Spinal cord (tissue), 10 donors: ENCODE measurements at places on chromosomes 13 and 19. TPM values are rescaled to one million over a fixed set of nuclear protein-coding genes. Genes with fewer than 3 reads are reported as not detected.
A peak's percentile ranks its signal among the peaks of the same experiment; 100 is the strongest.

DNA sequence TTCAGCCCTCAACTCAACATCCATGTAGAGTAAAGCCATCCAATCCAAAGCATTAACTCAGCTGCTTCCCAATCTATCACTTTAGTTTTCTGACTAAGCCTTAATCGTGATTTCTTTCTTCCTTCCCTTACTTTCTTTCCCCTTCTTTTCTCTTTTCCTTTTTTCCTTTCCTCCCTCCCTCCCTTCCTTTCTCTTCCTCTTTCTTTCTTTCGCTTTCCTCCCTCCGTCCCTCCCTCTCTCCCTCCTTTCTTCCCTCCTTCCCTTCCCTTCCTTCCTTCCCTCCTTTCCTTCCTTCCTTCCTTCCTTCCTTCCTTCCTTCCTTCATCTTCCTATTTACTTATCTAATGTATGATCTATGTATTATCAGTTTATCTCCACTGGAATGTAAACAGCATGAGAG is 71.2 kb downstream of the ERCC5 start:
- H3K36me3 ChIP-seq, result no peaks in the 10 kb centered on the region
- no peak overlapping the region for H3K4me3 ChIP-seq
- H3K27ac ChIP-seq, result no peak overlapping the region
- H3K27me3 ChIP-seq, result no peaks in the 10 kb centered on the region
- no peaks in the 10 kb centered on the region for H3K4me1 ChIP-seq

GRCh38 chr13:87426742-87427141 is 244.4 kb upstream of the SLITRK5 start:
- no peaks in the 10 kb centered on the region for H3K4me1 ChIP-seq
- no peaks in the 10 kb centered on the region for H3K36me3 ChIP-seq
- no peak overlapping the region for H3K27ac ChIP-seq
- no peak overlapping the region for H3K4me3 ChIP-seq
- no peaks in the 10 kb centered on the region for H3K27me3 ChIP-seq
- no peak for DNase-seq

DNA sequence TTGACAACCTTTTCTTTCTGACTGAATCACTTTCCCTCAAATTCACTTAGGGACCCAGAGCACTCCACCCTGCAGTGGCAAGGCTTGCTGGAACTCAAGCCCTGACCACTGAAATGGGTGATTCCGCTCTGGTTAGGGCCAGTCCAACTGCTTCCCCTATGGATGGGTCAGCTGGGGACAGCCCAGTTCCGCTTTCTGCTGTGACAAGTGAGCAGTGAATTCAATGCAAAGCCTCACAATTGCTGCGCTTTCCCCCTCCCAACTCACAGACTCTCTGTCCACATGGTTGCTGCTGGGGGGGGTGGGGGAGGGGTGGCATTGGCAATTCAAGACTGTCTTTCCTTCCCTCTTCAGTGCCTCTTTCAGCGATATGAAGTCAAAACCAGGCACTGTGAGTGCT is 18.7 kb downstream of the CD70 start:
- no peak overlapping the region for H3K27ac ChIP-seq
- H3K4me1 ChIP-seq, result no peaks in the 10 kb centered on the region
- H3K36me3 ChIP-seq, result no peaks in the 10 kb centered on the region
- no peak overlapping the region for H3K4me3 ChIP-seq

The YJU2 gene
- 12.5 TPM for total RNA-seq

DNA sequence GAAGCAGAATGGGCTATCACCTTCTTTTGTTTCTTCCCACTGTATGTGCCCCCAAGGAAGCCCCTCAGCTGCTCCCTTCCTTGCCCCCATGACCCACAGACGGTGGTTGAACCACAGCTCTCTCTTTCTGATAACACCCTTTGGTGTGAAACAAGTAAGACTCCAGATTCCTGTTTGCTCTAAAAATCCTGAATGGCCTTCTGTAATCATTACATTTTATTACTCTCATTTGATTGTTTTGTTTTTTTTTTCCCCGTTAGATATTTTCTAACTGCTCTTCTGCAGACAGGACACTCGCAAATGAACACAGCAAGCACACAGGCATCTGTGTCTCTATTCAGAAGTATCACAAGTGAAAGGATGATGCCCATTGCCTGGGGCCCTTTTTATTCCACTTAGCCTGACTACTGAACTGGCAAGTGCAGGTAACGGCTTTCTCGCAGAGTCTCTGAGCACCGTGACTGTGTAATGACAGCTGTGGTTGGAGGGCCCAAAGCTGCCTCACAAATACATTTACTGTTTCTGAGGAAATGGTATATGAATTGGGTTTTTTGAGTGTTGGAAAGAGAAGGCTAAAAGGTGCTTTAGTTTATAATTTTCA is 59.3 kb downstream of the OXGR1 start:
- H3K27me3 ChIP-seq, result no peaks in the 10 kb centered on the region
- H3K4me1 ChIP-seq, result no peaks in the 10 kb centered on the region
- H3K36me3 ChIP-seq, result no peaks in the 10 kb centered on the region
- no peak overlapping the region for H3K4me3 ChIP-seq
- no peak overlapping the region for H3K27ac ChIP-seq

The UBE2L5 gene
- not detected for total RNA-seq

DNA sequence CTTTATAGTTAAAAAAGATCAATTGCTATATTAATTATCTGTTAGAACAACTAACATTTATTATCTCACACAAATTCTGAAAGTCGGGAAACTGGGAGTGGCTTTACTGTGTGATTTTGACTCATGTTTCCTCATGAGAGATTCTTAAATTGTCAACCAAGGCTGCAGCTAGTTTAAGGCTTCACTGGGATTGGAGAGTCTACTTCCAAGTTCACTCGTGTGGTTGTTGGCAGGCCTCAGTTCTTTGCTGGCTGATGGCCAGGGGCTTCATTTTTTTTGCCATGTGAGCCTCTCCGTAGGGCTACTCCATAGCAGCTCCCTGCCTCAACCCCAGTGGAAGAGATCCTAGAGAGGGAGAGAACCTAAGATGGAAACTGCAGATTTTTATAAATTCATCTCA is 24.5 kb upstream of the LPAR6 start:
- H3K4me1 ChIP-seq, result no peaks in the 10 kb centered on the region
- no peaks in the 10 kb centered on the region for H3K36me3 ChIP-seq
- no peak for DNase-seq

GRCh38 chr13:109152941-109153340 is 523.5 kb downstream of the MYO16 start:
- no peaks in the 10 kb centered on the region for H3K36me3 ChIP-seq
- DNase-seq, result no peak
- peaks cover 6% of the 10 kb centered on the region for H3K4me1 ChIP-seq

GRCh38 chr13:81722456-81722855 is 1381.5 kb upstream of the SPRY2 start:
- H3K4me3 ChIP-seq, result no peak overlapping the region
- DNase-seq, result peak; percentile 81
- no peaks in the 10 kb centered on the region for H3K4me1 ChIP-seq
- no peak overlapping the region for H3K27ac ChIP-seq
- no peaks in the 10 kb centered on the region for H3K27me3 ChIP-seq
- no peaks in the 10 kb centered on the region for H3K36me3 ChIP-seq

The YIF1B gene
- 41.7 TPM for total RNA-seq

- no peaks in the 10 kb centered on the region for H3K36me3 ChIP-seq
- DNase-seq, result peak; percentile 93
- H3K27ac ChIP-seq, result no peak overlapping the region
- peaks cover 54% of the 10 kb centered on the region for H3K4me1 ChIP-seq
- no peak overlapping the region for H3K4me3 ChIP-seq
Observed at GRCh38 chr19:30669329-30670010, 297.3 kb downstream of the ZNF536 start.

The ZNF229 gene
- total RNA-seq, result 17.3 TPM

- no peak overlapping the region for H3K4me3 ChIP-seq
- H3K27ac ChIP-seq, result no peak overlapping the region
- H3K27me3 ChIP-seq, result no peaks in the 10 kb centered on the region
- DNase-seq, result no peak
- no peaks in the 10 kb centered on the region for H3K36me3 ChIP-seq
Observed at GRCh38 chr13:73717632-73718031, 416.6 kb downstream of the KLF12 start.

DNA sequence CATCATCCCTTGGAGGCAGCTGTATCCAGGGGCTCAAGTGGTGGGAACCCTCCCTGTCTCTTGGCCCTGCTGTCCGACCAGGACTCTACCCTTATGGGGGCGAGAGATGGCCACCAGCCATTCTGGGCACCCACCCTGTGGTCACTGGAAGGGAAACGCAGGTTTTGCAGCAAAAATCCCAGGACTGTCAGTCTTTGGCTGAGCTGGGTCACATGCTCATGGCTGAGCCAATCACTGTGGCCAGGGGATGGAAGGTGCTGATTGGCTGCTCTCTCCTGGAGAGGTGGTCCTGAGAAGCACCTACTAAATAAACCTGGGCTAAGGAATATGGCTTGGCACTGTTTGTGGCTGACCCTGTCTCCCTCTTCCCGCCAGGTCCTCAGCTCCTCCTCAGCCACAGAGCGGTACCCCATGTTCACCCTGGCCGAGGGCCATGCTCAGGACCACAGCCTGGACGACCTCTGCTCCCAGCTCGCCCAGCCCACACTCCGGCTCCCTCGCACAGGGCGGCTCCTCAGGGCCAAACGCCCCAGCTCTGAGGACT is 8.9 kb downstream of the ATG4D start:
- DNase-seq, result no peak
- H3K4me3 ChIP-seq, result no peak overlapping the region
- no peaks in the 10 kb centered on the region for H3K4me1 ChIP-seq
- H3K36me3 ChIP-seq, result peaks cover 96% of the 10 kb centered on the region
- H3K27ac ChIP-seq, result no peak overlapping the region

DNA sequence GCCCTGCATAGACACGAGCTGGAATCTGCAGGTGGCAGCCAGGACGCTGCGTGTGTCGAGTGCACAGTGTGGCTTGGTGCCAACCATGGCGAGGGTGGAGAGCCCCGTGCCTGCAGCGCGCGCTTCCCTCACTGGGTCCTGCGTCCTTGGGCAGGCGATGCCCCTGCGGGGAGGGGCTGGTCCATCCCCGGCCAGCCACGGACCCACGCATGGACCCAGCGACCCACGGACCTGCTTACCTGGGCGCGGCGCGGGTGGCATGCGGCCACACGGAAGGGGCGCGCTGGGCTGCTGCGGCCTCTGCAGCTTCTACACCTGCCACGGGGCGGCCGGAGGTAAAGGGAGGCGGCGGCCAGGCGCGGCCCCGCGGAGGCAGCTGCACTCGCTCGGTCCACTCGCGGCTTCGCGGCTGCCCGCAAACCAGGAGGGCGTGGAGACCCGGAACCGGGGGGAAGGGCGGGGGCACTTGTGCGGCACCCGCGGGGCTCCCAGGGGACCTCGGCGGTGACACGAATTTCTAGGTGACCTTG is 569 bp upstream of the MCF2L start:
- peaks cover 42% of the 10 kb centered on the region for H3K4me1 ChIP-seq
- no peak overlapping the region for H3K27ac ChIP-seq
- H3K27me3 ChIP-seq, result no peaks in the 10 kb centered on the region
- peaks cover 9% of the 10 kb centered on the region for H3K36me3 ChIP-seq
- peak; percentile 84 for DNase-seq
- H3K4me3 ChIP-seq, result peak overlapping the region; percentile 55

The PEAK3 gene
- not detected for total RNA-seq
